ENCODE measurements at places on chromosomes 12 and 14.

GRCh38 chr12:24948420-24948756 is 513 bp downstream of the BCAT1 start:
- DNase-seq = peak; percentile 66

DNA sequence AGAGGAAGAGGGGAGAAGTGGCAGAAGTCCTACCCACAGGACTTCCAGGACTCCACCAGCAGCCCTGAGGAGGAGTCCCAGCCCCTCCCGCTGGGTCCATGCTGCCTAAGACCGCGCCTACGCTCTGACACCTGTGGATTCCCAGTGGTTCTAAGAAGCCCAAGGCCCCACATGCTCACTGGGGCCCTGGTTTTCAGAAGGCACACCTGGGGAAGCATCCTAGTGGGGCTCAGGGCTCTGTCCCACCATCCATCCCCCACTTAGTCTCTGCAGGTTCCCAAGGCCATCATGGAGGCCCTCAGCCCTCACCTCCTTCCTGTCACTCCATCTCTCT is 32.6 kb downstream of the ACTN1 start:
- DNase-seq = no peak

DNA sequence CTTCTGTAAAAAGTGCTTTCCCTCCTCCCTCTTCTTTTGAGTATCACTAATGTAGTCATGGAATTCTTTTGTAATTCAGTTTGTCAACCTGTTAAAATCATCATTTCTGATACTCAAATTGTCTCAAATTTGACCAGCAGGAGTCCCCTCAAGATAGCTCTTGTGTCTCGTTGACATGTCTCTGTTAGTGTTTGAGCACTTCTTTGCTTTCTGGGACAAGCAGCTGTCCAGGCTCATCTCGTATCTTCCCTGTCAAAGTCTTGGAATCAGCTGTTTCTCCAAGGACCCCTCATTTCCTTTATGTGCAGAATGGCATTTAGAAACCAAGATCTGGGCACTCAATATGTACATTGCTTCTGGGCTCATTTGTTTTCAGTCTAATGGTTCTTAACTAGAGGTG is 10.7 kb downstream of the CIPC start:
- no peak for DNase-seq

- no peak for DNase-seq
Measured at GRCh38 chr12:118029166-118029565, 12.7 kb downstream of the RFC5 start.

GRCh38 chr12:94536040-94536965 is 76.6 kb upstream of the CEP83 start:
- no peak for DNase-seq

DNA sequence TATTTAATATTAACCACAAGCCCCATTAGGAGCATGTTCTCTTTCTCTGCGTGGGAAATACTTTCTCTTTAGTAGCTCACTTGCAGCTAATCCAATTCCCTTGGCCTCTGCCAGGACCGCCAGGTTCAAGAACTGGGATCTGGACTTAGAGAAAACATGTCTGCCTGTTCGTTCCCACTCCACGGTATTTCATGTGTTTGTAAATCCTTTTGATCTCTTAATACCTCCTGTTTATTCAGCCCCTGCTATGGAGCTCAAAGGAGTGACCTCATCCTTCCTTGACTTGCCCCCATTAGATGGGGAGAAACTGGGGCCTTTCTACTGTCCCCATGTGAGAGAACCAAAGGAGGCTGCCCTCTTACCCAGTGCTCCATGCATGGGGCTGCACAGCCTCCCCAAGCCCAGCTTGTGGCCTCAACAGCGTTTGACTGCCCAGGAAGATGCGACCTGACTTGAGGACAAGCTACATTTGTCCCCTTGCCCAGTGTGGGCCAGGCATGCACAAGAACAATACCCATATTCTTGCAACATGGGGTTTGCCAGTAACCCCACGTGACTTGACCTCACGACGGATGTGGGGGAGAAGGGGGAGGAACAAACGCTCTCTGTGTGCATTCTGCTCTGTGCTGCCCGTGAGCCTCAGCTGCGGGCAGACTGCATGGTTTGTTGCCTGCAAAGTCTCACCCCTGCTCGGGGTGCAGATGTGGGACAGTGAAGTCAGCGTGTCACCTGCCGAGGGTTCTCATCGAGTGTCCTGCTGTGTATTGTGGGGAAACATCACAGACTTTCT is 30.3 kb downstream of the CD9 start:
- no peak for DNase-seq

DNA sequence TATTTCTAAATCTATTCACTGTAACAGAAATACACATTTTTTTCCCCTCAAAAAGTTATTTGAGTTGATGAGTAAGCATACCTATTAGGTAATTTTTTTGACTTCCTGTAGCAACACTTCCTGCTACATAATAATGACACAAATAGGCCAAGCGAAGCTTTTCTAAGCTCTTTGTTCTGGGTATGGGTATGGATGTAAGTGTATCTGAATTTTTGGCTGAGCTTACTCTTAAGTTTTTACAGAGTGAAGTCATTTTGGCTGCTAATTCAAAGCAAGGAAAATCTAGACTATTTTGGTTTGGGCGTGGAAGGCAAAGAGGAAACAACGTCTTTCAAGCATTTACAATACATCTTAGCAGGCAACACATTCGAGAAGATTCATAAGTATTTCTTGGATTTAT is 1206.0 kb upstream of the FLRT2 start:
- DNase-seq = peak; percentile 2

DNA sequence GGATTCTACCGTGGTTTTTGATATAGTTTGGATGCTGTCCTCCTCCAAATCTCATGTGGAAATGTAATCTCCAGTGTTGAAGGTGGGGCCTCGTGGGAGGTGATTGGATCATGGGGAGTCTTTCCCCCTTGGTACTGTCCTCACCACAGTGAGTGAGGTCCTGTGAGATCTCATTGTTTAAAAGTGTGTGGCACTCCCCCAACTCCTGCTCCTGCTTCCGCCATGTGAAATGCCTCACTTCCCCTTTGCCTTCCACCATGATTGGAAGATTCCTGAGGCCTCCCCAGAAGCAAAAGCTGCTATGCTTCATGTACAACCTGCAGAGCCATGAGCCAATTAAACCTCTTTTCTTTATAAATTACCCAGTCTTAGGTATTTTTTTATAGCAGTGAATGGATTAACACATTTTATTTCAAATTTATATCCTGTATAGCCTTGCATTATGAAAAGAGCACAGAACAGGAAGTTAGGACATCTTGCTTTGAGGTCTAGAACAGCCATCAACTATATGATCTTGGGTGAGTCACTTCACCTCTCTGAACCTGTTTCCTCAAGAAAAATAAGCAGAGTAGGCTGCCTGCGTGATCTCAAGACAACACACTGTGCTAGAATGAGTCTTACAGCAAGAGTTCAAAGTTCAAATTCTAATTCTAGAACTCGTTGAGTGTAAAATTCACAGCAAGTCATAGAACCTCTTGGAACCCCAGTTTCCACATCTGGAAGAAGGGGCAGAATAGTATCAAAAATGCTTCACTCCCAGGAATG is 160.9 kb upstream of the EEA1 start:
- DNase-seq = peak; percentile 71

- DNase-seq = peak; percentile 83
Measured at GRCh38 chr12:54360717-54361456, 3.4 kb downstream of the GPR84 start.

DNA sequence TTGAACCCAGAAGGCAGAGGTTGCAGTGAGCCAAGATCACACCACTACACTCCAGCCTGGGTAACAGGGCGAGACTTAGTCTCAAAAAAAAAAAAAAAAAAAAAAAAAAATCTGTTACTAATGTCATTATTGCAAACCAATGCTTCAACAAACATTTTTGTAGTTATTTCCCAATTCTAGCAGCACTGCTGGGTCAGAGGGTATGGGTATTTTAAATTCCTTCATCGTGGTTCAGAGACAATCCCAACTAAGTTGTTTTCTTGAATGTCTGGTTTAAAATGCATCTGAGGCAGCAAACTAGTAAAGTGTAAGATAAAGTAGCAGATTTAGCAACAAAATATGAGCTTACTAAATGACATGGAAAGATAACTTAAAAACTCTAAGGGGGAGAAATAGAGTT is 65.6 kb downstream of the FERMT2 start:
- DNase-seq = peak; percentile 31

GRCh38 chr12:1435456-1435855 is 158.9 kb downstream of the FBXL14 start:
- peak; percentile 39 for DNase-seq

DNA sequence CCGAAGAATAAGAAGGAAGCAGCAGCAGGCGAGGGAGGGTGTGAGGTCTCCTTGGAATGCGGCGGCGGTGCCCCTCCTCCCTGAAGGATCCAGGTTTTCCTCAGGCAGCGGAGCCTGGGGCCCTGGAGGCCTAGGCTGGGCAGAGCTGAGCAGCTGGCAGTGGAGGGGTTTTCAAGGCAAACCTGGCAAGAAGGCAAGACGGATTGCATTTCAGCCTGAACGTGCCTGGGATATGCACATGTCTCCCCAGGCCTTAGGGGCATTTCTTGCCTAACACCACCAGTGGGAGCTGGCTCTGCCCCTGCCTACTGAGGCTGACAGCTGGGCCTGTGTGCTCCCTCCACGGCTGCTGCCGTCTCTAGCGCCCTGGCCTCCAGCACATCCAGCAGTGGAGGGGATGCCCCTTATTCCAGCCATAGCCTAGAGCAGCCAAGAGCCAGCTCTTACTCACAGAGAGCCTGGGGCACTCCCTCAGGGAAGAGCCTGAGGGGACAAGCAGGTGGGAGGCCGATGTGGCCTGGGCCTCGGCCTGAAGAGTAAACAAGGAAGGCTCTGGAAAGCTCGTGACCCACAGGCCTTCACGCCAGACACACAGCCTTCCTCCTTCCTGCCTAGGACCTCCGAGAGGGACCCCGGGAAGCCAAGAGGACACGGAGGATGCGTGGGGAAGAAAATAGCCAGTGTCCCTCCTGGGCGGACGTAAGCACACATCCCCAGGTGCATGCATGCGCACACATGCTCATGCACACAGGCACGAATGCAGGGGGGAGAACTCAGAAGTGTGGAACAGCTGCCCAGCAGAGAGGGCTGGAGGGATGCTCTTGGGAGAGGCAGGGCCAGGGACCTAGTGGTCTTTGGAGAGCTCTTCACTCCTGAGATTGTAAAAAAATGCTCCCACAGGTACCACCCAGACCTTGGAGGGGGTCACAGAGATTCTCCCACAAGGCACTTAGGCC is 23.0 kb upstream of the EIF2B2 start:
- DNase-seq = peak; percentile 33

DNA sequence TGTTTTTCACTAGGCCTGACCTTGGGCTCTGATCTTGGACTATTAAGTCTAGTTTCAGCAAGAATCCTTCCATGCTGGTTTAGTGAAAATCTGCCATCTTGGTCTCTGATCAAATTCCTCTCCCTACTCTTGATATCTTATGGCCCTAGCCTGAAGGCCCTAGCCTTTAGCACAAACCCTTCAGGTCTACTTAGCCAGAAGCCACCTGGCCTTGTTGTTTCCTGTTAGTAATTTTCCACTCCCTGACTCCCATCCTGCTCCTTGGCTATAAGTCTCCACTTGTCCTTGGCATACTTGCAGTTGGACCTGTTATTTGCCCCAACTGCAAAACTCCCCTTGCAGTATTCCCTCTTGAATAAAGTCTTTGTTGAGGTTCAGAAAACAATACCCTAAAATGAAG is 241.4 kb downstream of the ADAMTS20 start:
- no peak for DNase-seq

DNA sequence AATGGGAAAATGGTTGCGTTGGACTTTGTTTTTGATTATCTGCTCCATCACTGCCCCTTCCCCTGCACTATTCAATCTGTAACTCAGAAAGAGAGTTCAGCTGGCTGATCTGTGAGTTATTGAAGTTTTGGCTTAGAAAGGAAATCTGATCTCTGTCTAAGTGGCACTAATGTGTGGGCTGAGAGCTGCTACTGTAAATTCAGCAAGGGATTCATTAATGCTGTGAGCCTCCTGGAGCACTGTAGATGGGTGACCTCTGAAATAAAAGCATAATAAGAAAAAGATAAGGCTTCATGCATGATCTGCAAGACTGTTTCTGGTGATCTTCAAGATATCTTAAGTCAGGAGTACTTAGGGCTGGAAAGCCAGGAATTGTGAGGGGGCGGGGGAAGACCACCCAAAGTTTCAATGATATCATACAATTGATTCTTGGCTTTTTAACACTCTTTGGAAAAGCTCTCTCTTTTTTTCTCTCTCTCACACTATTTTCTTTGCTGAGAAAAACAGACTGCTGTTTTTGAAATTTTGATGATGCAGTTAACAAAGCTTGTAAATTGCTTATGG is 101.1 kb downstream of the C12orf75 start:
- DNase-seq = no peak

DNA sequence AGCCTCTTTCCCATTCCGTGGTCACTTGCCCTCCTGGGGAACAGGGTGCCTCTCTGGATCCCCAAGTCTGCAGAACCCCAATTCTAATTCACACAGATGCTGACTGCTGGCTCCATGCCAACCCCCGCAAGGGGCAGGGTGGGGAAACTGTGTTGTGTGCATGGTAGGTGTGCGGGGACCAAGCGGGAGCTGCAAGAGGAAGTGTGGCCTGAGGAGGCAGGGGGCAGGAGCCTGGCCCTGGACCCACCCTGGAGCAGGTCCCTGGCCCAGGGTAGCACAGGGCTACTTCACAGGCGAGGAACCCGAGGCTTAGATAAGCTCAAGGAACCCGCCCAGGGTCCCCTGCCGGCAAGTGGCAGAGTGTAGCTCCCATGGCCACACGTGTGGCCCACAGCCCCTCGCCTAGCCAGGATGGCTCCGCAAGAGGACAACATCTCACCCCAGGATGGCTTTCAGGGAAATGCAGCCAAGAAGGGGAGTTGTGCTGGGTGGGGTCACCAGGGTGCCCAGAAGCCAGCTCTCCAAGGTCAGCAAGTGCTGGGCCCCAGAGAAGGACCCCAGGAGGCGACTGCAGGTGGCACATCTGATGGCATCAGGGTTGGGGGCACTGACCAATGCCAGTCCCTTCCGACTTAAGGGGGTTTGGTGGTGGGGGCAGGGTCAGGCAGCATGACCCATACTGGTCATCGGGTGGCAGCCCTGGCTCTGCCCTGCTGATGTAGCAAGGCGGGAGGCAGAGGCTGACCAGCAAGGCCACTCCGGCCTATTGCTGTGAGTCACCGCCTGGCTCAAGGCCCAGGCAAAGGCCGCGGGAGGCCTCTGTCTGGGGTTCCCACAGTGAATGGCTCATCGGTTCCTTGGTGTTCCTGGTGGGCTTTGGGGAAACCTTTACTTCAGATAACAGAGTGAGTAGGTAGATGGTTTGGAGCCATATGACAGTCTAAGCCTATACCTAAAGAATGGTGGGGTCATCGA is 37.3 kb upstream of the EML1 start:
- peak; percentile 90 for DNase-seq

GRCh38 chr12:94831081-94831751 is 172.3 kb downstream of the NDUFA12 start:
- DNase-seq = no peak

GRCh38 chr12:124684496-124684895 is 117.1 kb upstream of the NCOR2 start:
- DNase-seq = no peak

GRCh38 chr12:124406043-124406442 is 111.2 kb downstream of the RFLNA start:
- DNase-seq = no peak

All from fibroblast of the aortic adventitia (primary cell).